Muscle of leg (tissue), 16 donors: ENCODE measurements at places on chromosomes 13 and 19.

DNA sequence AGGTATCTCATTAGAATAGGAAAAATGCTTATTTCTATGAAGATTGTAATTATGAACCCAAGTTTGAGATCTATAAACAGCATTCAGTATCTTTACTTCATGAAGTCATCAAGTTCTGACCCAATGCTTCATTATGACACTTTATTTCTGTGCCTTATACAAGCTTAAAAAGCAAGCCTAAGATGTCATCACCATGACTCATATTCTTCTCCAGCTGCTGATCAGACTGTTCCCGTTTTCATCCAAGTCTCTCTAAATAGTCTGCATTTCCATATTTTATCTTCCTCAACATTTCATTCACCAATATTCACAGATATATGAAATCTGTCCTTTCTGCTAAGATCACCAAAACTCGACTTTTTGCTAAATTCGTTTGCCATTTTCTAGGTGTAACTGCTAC is 1247.2 kb upstream of the PRR20A start:
- DNase-seq: no peak

DNA sequence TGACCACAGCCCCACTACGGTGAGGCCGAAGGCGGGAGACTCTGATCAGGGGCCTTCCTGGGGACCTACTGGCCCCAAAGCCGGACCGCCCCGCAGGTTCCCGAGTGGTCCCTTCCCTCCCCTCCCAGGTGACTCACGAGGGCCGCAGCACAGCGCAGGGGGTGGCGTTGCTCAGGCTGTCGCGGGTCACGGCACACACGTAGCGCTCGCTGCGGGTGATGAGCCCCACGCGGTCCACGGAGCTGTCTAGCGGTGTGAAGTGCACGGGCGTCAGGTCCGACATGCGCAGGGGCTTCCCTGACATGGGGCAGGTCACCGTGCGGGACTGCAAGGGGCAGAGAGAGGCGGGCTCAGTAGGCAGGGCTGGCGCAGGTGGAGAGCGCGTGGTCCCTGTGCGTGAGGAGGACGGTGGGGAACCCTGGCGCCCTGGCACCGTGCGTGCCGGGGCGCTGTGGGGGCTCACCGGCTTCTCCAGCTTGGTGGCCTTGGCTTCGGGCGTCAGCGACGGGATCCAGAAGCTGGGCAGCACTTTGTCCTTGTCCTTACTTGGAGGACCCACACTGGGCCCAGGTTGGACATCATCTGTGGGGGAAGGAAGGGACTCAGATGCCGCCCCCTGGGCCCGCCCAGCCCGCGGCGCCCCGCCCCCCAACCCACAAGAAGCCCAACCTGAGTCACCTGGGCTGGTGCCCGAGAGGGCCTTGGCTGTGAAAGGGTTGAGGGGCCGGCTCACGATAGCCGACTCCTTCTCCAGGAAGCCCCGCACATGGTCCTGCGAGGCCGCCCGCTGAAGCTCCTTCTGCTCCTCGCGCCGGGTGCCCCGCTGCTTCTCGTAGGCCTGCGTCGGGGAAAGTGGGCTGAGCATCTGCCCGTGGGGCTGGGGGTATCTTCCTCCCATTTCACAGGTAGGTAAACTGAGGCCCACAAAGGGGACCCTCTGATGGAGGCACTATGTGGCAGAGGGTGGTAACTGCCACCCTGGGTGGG is 23.7 kb downstream of the NOSIP start:
- no peak for DNase-seq

DNA sequence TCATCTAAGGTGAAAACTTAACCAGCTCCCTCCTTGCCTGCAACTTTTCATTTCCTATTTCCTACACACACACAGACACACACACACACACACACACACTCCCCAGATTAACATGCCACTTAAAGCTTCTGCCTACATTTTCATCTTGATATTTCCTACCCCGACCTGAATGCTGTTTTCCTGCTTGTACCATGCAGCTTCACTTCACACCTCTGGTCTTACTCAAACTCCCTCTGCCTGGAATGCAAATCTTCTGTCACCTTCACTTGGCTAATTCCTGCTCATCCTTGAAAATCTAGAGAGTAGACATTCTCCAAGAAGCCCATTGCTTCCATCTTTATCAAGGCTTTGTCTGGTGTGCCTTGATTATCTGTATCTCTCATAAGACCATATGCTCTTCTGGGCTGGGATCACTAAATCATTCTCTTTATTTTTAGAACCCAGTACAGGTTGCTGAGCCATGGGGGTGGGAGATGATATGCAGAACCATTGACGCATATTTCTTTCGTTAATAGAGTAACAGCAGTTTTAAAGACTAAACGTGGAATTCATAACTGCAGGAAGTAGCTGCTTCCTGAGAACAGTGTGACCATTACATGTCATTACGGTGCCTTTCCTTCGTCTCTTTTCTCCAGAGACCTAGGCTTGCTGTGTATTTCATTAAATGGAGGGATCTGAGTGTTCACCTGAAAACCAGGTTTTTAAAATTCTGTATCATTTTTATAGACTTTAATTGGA is 37.7 kb downstream of the CNMD start:
- peak; percentile 3 for DNase-seq

DNA sequence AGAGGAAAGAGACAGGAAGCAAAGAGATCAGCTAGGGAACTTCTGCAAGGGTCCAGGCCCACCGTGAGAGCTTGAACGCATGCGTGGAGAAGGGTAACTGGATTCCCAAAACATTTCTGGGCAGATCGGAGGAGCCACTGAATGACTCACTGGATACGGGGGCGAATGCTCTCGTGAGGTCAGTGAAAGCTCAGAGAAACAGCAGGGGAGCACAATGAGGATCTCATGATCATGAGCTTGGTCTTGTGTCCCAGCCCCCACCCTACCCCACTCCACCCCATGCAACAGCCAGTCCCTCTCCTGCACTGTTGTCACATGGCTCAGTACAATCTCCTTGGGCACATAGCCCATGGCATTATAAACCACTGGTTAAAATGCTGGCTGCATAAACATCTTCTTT is 40.6 kb downstream of the DCLK1 start:
- no peak for DNase-seq

DNA sequence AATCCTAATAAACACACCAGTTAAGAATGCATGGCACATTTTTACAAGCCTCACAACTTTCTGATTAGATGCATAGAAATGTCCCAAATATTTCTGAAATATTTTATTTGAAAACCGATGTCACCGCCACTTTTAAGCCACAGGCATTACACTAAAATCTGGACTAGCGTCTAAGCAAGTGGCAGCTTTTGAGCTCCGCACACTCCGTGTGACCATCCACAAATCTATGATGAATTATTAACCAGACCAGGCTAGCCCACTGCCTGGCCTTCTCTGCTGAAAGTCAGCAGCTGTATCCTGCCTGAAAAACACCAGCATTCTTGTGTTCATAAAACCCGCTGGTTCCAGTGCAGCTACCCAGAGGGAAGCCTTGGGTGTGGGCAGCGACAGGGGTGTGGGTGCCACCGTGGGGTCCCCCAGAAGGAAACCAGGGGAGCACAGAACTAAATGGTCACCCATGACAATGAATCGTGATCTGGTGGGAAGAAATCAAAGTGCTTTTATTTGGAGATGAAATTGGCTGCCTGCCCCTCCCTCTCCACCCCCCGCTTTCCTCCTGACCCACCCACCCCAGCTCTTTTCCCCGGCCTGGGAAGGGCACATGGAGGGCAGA is 13.8 kb downstream of the RASA3 start:
- DNase-seq: peak; percentile 75

DNA sequence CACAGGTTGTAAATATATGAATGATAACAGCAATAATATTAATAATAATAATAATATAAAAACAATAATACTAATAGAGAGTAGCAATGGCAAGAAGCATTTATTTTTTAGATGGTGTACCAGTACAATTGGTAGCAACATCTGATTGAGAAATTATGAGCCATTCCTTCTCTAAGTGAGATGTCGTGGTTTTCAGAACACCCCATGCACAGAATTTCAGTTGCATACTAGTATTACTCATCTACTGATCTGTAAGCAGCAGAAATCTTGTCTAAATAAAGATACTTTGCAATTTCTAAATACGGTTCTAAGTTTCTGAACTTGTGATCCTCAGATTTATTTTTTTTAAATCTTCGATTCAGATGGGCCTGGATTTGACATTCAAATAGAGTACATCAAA is 788.0 kb upstream of the ATXN8OS start:
- no peak for DNase-seq
